ENCODE measurements at places on chromosomes 3 and 15. TPM values are rescaled to one million over a fixed set of nuclear protein-coding genes. Genes with fewer than 3 reads are reported as not detected.

C3orf49 gene
- not detected for total RNA-seq

SRP14 gene
- 67.2 TPM for total RNA-seq

- DNase-seq = no peak
These were observed 266.4 kb upstream of the TBC1D5 start for GRCh38 chr3:18008706-18009368.

DNA sequence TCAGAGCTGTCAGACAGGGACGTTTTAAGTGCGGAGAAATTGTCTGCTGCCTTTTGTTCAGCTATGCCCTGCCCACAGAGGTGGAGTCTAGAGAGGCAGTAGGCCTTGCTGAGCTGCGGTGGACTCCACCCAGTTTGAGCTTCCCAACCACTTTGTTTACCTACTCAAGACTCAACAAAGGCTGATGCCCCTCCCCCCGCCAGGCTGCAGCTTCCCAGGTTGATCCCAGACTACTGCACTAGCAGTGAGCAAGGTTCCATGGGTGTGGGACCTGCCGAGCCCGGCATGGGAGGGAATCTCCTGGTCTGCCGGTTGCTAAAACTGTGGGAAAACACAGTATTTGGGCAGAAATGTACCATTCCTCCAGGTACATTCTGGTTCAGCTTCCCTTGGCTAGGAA, 282.1 kb downstream of the VGLL3 start:
- no peak for DNase-seq

GRCh38 chr3:168269001-168269400, 173.3 kb upstream of the GOLIM4 start:
- DNase-seq = no peak

GRCh38 chr15:84766461-84767035, 18.2 kb downstream of the ZNF592 start:
- no peak for DNase-seq

GRCh38 chr3:127100459-127101410, 92.2 kb upstream of the PRR23E start:
- DNase-seq = no peak

DNA sequence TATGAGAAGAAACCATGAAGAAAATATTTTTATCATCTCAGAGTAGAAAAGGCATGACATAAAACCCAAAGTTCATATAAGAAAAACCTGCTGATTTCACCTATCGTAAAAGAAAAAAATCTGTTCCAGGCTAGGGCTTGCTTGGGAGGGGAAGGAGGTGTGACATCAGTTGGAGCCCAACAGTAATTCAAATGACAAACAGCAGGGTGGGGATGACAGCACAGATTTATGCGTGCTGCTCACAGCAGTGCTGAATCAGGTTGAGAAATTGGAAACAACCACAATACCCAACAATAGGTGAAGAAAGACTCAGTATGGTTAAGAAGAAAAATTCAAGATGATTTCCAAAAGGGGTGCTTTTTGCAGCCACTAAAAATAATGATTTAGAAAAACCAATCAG, 172.4 kb downstream of the PDE8A start:
- DNase-seq = no peak

- DNase-seq = no peak
These were observed 103.3 kb downstream of the ATG7 start for GRCh38 chr3:11375333-11376088.

CPOX gene
- total RNA-seq = 280 TPM

POLQ gene
- total RNA-seq = 13.2 TPM

- no peak for DNase-seq
These were observed 80.3 kb downstream of the TMEM266 start for GRCh38 chr15:76140074-76140464.

SEC61A1 gene
- total RNA-seq = 295 TPM

- DNase-seq = no peak
These were observed 245.7 kb downstream of the FGF12 start for GRCh38 chr3:192481638-192482037.

DNA sequence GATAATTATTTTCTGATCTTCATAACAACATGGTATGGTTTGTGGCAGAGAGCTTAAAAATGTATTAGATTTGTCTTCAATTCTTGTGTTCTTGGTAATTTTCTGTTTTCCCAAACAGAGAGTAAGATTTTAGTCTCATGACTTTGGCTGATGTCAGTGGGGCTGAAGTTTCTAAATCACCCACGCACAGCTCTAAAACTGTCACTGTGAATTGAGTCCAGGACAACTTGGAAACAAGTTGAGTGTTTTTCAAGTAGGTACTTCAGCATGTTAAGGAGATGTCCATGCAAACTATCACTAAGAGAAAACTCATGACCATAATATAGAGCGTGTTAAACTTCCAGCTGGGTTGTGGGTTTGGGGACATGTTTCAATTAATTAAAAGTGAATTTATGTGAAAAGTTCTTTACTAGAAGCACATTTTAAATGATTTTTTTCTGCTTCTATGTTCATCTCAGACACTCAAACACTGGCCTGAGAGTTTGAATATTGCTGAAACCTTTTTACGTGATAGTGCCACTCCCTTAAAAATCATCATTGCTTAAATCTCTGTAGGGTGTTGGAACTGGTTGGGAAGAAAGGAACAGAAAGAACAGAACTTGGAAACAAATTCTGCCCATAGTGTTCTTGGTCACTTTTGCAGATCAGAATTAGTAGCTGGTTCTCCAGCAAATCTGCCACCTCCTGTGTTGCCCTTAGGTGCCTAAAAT, 89.8 kb downstream of the KLHL25 start:
- no peak for DNase-seq

DNA sequence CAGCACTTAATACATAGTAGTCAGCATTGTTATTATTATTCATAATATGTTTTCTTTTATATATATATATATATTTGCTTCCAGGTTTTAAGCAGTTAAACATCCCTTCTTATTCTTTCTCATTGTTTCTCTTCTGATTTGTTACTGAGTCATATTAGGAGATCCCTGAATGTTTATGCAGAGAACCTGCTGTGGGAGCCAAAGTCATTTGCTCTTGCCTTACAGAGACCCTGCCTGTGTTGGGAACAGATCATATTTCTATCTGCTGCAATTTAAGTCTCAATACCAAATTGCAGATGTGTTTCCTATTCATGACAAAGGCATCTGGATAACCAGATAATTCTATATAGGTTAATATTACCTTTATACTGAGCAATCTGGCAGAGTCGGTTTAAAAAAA, 323.0 kb upstream of the UMPS start:
- no peak for DNase-seq

DNA sequence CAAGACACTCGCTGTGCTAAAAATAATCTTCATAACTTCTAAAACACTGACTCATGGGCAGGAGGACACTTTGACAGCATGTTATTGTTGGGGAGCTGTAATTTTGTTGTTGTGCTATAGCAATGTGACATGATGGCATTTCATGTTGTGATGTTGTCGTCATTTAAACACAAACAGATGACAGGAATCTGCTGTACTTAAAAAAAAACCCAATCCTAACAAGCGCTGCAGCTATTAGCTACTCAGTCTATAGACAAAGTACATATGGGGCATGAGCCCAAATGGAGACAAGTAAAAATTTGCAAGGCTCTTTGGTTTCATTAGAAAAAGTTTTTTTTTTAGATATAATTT, 828 bp upstream of the ATOSA start:
- no peak for DNase-seq

IL5RA gene
- 0.56 TPM for total RNA-seq

- no peak for DNase-seq
These were observed 41.5 kb downstream of the SLCO3A1 start for GRCh38 chr15:91895051-91895450.

ANKRD34C gene
- under 0.01 TPM for total RNA-seq

DNA sequence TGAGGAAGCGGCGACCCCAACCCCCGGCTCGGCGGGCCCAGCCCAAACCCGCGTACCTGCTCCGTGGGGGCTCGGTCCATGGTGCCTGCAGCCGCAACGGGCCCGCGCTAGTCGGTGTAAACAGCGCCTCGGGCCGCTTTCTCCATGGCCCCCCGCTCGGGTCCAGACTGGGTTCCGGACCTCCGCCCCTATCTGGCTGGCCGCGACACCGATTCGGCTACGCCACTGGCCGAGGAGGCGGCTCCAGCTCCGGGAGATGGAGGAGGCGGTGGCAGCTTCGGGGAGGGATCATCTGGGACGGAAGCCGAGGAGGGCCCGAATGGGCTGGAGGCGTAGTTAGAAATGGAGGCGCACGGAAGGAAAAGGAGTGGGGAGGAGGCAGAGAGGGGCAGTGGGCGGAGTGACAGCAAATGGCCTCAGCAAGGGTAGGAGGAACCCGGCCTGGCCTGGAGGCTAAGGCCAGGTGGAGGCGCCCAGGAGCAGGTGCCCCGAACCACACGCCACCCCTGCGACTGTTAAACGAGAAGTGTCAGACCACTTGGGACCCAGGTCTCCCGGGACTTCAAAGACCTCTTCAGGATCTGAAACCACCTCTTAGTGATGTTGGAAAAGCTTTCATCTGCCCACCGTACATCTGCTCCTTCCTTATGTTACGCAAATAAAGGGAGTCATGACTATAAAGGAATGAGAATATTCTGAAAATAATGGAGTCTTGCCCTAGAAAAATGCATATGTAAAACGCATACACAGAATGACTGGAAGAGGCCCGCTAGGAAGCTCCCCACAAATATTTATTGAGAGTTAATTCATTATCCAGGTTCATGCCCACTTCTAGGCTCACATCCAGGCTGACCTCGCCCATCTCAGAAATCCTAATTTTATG, at the start of gene SECISBP2L:
SECISBP2L (minus strand) TSS at position 227 of the 883 bp plus-strand sequence; CDS start at position 80, 147 bp downstream.
- DNase-seq = peak; percentile 94

- DNase-seq = no peak
These were observed 144.0 kb downstream of the SEMA6D start for GRCh38 chr15:47861111-47861903.

DNA sequence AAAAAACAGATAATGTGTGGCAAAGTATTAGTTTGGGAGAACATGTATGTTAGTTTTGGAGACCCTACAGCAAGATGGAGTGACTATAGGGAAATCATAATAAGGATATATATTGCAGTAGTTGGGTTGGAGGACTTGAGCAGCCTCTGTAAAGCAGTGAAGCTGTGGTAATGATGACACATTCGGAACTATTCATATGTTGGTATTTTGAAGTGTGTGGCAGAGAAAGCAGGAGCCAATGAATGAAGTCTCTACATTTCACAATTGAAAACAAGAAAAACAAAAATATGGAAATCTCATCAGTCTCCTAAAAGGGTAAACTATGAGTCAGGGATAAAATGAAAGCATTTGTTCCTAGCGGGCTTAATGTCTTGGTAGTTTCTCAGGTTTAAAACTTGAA, 645.9 kb downstream of the OTOL1 start:
- no peak for DNase-seq

DNA sequence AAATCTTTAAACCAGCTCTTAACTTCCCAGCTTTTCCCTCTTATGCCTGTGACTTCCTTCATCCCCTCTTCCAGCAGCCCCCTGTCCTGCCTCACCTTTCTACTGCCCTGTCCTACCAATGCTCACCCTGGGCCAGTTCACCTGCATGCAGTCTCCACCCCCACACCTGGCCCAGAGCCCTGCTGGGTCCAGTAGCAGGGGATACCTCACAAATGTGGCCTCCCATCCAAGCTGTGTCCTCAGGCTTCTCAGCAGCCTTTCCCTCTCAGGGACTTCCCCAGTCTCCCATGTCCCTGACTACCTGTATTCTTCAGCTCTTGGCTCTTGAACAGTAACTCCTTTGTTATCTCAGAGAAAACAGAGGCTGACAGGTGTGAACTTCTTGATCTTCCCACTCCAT, 503.2 kb downstream of the MFSD1 start:
- DNase-seq = no peak

- DNase-seq = no peak
These were observed 21.5 kb upstream of the MORF4L1 start for GRCh38 chr15:78850941-78851755.

- DNase-seq = no peak
These were observed 42.8 kb upstream of the MLF1 start for GRCh38 chr3:158528076-158528674.

GRCh38 chr3:145357453-145357852, 803.5 kb downstream of the PLOD2 start:
- DNase-seq = no peak

SAXO2 gene
- total RNA-seq = 1.4 TPM

TMIE gene
- 0.14 TPM for total RNA-seq

LRRC31 gene
- 2.7 TPM for total RNA-seq

GRCh38 chr3:127975153-127976029, 60.4 kb downstream of the KBTBD12 start:
- DNase-seq = no peak

DNA sequence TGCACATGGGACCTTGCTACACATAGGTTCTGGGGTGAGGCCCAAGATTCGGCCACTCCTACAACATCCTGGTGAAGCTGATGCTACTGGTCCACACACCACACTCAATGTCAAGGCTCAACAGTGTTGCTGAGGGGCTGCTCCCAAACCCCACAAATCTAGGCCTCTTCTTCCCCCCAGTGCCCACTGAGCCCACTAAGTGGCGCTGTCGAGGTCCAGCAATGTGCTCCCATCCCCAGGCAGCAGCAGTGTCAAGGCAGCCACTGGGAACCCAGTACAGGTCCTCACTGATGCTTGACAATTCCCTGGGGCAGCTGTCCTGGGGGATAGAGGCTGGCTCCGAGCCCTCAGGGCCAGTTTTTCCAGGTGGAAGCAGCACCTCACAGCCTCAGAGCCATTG, 21.5 kb downstream of the SCN5A start:
- DNase-seq = no peak

DNA sequence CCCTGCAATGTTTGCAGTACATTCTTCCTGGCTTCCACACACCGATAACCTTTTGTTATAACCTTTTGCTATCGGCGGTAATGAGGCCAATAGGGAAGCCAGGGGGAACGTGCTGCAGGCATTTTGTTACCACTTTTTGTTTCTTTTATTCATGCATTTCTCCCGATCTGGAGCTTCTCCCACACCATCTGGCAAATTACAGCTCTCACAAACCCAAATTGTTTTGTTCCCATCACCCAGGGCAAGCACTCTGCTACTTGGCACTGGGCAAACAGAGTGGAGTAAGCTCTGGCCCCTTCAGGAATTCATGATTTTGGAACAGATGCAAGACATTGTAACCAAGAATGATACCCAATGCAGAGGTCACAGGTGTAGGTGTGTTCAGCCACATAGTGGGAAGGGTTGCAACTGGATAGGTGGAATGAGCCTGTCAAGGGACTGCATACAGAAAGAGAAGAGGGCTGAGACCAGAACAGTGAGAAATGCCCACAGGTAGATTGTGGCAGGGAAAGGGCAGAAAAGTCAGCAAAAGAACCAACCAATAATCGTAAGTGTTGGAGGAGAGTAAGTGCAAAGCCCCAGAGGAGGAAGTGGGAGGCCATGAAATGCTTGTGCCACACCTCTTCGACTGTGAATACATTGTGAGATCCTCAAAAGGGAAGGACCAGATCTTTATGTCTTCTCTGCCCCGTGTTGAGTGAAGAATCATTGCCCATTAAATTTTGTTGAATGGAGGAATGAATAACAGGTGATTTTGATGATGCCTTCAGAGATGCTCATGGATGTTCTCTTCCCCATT, 45.8 kb downstream of the PARP15 start:
- DNase-seq = no peak

NDUFB4 gene
- 29.8 TPM for total RNA-seq
